ENCODE measurements at places on chromosomes 13 and 19.

- peak; percentile 71 for DNase-seq
Measured at GRCh38 chr19:29084266-29084665, 128.7 kb downstream of the UQCRFS1 start.

DNA sequence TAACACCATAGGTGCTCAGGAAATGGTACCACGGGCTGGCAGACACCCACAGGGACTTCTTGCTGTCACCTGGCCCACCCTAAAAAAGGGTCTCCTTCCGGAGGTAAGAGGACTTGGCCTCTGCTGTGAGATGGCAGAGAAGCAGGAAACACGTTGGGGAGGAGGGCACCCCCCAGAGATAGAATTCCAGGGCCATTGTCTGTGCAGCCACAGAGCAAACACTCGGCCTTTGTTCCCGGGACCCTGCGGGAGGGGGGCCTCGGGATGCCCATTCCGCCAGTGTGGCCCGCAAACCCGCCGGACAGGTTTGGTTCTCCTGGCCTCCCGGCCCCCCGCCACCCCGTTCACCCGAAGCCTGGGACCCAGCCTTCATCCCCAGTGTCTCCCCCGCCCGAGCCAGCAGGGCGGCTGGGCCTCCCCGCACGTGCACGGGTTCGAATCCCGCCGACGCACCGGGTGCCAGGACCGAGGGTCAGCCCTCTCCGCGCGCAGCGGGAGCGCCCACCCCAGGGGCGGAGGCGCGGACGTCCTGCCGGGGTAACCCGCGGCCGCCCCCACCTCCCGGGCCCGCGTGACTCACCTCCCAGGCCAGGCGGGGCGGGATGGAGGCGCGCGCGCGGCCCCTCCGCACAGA is 714 bp downstream of the PLPP2 start:
- DNase-seq: peak; percentile 55

DNA sequence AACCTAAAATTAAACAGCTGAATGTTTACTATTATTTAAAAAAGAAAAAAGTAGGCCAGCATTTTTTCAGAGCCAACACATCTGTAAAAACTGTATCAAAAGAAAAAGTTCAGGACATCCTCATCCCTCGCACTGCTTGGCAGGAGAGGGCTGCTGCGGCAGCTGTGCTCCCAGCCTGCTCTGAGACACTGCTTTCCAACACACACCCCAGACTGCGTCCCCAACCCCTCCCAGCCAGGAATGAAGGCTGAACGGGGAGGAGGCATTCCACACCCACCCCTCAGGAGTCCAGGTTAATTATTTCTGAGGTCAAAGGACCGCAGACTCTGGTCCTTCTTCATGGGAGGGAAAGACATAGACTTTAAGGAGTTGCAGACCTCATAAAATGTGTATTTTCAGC is 43.1 kb downstream of the COL4A1 start:
- no peak for DNase-seq

- DNase-seq: peak; percentile 87
Measured at GRCh38 chr19:49786376-49786820, 19.6 kb downstream of the AP2A1 start.

DNA sequence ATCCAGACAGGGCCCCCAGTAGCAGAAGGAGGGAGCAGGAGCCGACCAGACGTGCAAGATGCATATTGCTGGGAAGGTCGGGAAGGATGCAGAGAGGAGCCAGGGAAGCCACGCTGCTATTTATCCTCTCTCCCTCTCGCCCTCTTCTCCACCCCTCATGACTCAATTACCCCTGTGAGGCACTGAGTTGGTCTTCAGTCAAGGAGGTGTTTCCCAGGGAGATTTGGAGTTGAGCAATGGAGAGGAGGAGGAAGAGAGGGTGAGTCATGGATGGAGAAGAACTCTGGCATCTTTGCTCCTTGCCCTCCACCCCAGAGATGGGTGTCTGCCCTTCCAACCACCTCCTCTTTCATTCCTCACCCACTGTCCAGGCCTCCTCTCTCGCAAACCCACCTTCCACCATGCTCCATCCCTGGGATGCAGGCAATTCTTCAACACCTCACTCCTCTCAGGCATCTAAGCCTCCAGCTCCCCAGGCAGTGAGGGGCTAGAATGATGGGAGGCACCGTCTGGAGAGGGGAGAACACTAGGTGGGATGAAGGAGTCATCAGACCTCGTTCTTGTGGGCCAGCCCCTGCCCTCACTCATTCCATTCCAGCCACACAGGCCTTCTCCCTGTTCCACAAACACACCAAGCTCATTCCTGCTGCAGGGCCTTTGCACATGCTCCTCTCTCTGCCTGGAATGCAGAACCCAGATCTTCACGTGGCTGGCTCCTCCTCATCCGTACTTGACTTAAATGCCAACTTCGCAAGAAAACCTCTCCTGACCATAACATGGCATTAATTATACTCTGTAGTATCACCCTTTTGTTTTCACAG is at the start of gene SBSN:
Gene SBSN (minus strand): TSS at position 94 of the 821 bp plus-strand sequence. CDS start 30 bp downstream, at position 64.
- peak; percentile 90 for DNase-seq

- no peak for DNase-seq
Measured at GRCh38 chr19:50500060-50500752, 10.8 kb downstream of the JOSD2 start.

DNA sequence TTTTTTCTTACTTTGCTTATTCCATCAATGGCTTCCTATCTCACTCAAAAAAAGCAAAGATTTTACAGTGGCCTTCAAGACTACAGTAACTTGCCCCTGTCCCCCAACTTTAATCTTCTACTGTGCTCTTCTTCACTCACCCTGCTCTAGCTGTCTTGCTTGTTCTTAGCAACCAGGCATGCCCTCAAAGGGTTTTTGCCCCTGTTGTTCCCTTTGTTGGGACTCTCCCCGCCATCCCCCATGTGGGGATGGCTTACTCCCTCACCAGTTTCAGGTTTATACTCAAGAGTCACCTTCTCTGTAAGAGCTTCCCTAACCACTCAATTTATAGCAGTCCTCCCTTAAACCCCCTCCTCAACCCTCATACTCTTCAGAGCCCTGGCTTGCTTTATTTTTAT is 5.4 kb downstream of the MTMR6 start:
- no peak for DNase-seq

- no peak for DNase-seq
Measured at GRCh38 chr19:5358173-5358800, 17.7 kb upstream of the PTPRS start.

- peak; percentile 61 for DNase-seq
Measured at GRCh38 chr13:77779552-77780272, 82.2 kb downstream of the SLAIN1 start.

DNA sequence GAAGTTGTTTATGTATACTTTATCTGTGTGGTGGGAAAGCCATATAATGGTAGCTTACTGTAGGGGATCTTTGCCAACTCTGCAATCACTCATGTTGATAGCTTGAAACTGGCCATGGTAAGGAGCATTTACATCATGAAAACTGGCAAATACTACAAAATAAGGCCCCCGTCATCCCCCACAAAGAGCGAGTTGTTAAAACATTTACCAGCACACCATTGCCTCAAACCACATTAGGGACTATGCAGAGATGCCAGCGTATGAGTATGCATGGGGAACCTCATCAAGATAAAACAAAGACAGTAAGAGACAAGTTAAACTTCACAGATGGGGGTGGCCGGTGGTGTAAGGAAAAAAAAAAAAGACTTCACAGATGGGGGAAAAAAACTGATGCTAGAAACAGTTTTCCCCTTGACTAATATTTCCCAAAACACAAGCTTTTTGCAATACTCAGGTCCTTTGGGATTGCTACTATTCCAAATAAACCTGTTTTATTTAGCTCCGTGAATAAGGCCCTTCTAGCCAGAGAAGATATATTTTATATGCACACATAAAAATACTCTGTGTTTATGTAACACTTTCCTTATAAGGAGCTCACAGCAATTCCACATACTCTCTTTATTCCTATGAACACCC is 70.6 kb upstream of the SERP2 start:
- DNase-seq: no peak

- DNase-seq: no peak
Measured at GRCh38 chr13:99665711-99666110, 164.4 kb downstream of the TM9SF2 start.

GRCh38 chr13:110748271-110748670 is 34.8 kb downstream of the ING1 start:
- DNase-seq: no peak

DNA sequence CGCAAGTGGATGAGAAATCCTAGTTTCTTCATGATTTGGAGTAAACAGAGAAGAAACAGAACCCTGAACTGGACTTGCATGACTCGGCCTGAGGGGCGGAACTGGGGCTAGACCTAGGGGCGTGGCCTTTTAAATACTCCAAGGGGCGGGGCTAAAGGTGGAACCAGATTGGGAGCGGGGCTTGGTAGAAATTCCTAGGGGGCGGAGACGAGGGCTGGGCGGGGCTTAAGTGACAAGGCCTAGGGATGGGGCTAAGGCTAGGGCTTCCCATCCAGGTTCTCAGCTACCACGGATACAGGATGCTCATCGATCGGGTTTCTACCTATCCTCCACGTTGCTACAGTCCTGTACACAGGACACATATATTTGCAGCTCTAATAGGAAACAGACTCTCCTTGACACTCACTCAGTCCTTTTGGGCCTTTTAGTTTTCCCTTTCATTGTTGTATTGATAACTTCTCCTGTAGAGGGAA is 372 bp upstream of the ZNF699 start:
- peak; percentile 93 for DNase-seq

GRCh38 chr13:22316494-22317025 is 645.7 kb downstream of the FGF9 start:
- no peak for DNase-seq

GRCh38 chr13:69485991-69486592 is 621.5 kb upstream of the ATXN8OS start:
- DNase-seq: no peak

GRCh38 chr13:39855236-39855635 is 199.8 kb downstream of the COG6 start:
- no peak for DNase-seq

DNA sequence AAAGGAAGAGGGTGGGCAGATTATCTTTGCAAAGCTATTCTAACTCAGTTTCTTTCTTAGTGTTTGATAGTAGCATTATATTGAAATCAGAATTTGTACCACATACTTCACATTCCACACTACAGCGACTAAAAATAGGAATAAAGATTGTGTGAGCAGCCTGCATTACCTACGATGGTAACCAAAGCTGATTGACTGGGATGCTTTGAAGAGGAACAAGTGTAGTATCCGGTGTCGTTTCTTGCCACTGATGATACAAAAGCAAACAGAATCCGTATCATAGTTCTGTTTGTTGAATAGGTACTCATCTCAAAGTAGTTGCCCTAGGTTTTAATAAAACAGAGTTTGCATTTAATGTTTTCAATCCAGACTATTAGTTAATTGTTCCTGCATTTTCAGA is 51.2 kb downstream of the FLT3 start:
- DNase-seq: no peak

DNA sequence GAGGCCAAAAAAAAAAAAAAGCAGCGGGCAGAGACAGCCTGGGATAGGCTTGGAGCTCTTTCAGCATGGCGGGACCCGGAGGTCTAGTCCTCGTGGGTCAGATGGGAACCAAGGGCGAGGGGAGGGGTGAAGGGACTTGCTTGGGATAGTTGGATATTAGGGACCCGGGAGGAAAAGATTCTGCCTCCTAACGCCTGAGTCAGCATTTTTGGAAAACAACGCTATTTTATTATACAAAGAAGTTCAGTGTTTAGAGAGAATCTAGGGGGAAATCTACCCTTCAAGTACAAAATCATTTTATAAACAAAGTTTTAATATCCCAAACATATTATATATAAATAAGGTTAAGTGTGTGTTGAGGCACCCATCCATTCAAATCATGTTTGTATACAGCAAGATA is 156.7 kb downstream of the ZNF536 start:
- no peak for DNase-seq

DNA sequence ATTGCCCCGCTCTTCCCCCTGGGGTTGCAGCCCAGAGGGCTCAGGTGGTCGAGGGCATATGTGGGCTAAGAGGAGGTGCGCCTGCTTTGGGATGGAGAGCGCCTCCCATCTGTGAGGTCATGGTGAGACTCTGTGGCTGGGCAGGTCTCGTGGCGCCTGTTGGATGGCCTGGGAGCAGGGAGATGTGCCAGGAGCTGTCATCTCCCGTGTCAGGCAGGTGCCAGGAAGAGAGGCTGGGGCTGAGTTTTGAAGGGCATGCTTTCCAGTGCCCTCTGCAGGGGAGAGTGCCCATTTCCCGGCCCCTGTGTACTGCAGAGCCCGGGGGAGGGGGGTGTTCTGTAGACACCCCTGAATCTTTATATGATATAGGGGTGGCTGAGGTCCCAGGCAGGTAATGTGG is 2.8 kb downstream of the WTIP start:
- DNase-seq: no peak

DNA sequence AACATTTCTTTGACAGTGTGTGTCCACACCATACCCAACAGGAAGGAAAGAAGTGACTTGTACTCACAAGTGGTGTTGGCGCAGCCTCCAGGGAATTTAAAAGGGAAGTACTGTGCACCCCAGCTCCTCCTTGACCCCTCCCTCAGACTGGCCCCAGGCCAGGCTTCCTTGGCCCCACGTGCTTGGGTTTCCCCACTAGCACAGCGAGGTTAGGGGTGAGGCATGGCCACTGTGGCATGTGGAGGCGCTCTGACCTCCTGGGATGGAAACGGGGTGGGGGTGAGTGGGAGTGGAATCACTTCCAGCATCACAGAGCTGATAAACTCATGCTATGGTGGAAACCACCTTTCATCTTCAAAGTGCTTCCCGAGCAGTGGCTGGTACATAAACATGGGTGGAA is 168.6 kb downstream of the ZNF536 start:
- no peak for DNase-seq

GRCh38 chr19:9535934-9536333 is 2.5 kb downstream of the ZNF426 start:
- no peak for DNase-seq

- peak; percentile 92 for DNase-seq
Measured at GRCh38 chr19:21020298-21021227, at the start of gene ZNF430. Gene ZNF430 (plus strand): TSS chr19:21020657. CDS start chr19:21020801, 144 bp downstream.

- peak; percentile 84 for DNase-seq
Measured at GRCh38 chr13:27375686-27376326, 48.6 kb upstream of the GTF3A start.

DNA sequence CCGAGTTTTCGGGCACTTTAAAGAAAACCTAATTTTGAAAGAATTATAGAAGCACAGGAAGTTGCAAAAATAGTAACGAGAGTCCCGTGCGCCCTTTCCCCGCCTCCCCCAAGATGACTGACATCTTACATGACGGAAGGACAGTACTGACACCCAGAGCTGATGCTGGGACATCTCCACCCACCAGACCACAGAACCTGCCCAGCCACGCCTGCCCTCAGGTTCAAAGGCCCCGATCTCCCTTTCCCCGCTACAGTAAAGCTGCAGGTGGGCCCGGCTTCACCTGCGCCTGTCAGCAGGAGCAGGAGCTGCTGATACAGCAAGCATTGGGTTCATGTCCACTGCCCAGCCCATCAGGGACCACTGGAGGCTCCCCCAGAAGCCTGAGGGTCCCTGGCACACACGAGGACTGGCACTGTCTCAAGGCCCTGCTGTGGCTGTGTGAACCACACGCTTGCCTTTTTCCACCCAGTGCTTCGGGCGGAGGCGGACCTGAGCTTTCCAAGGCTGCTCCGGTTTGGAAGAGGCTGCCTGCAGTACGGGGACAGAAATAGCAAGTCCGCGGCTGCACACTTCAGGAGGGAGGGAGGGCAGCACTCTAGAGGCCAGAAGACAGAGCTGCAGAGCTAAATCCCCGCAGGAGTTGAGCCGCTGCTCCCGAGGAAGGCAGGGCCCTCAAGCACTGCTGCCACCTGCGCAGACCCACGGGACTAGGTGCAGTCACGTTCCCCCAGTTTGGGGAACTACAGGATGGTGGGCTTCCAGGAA is 8.7 kb downstream of the MAP2K2 start:
- no peak for DNase-seq

- DNase-seq: no peak
Measured at GRCh38 chr19:29660835-29661234, 4.4 kb upstream of the PLEKHF1 start.
